ENCODE measurements at places on chromosomes 3 and 15.

DNA sequence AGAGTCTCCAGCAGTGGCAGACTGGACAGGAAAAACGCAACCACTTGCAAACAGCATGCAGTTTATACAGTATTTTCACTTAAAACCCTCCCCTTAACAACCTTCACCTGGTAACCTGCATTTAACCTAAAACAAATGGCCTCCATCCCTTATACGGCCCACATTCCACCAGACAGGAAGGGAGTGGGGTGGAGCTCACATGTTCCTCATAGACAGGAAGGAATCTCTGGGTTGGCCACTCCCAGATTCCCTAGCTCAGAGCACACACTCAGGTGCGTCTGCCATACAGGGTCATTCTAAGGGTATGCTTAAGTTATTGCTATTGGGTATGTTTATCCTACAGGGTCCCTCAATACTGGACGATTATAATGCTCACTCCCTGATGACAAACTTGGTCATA, 16.8 kb upstream of the ABHD2 start:
- peak; percentile 48 for DNase-seq

DNA sequence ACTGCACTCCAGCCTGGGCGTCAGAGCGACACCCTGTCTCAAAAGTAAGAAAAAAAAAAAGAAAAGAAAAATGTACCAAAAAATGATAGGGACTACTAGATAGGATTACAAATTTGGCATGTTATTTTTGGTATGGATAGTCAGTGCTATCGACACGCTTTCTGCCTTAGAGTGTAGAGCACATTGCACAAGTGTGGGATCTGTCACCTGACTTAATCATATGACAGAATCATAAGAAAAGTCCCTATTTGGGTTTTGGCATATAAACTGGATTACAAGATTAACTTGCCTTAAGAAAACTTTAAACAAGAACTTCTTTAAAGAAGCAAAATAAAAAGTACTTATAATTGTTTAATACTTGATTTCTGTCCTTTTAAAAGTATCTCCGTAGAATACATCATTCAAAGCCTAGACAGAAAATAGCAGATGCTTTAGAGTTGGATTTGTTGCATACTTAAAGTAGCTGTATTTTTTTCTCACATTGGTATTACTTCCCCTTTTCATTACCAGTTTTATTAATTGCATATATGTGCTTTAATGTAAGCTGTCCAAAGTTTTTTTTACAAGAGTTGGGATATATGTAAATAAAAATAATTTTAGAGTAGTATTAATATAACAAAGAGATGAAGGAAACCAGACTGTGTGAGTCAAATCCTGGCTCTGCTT, 7.8 kb downstream of the ATP6V1A start:
- no peak for DNase-seq

- no peak for DNase-seq
These were observed 25.5 kb downstream of the PGPEP1L start for GRCh38 chr15:98981851-98982722.

- no peak for DNase-seq
These were observed 259.9 kb downstream of the IL20RB start for GRCh38 chr3:137217733-137218132.

- DNase-seq: no peak
These were observed 34.9 kb downstream of the VIPR1 start for GRCh38 chr3:42537350-42537749.

DNA sequence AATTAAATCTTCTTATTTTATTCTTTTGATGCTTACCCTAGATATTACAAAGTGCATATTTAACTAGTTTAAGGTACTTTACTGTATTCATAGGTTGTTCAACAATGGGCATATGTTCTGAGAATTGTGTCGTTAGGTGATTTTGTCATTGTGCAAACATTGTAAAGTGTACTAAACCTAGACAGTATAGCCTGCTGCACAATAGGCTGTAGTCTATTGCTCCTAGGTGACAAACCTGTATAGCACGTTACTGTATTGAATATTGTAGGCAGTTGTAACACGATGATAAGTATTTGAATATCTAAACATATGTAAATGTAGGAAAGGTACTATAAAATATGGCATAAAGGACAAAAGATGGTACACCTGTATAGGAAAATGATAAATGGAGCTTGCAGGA, 100.7 kb downstream of the CACNA2D3 start:
- no peak for DNase-seq

GRCh38 chr15:100186366-100186765, 155.4 kb downstream of the ADAMTS17 start:
- no peak for DNase-seq

DNA sequence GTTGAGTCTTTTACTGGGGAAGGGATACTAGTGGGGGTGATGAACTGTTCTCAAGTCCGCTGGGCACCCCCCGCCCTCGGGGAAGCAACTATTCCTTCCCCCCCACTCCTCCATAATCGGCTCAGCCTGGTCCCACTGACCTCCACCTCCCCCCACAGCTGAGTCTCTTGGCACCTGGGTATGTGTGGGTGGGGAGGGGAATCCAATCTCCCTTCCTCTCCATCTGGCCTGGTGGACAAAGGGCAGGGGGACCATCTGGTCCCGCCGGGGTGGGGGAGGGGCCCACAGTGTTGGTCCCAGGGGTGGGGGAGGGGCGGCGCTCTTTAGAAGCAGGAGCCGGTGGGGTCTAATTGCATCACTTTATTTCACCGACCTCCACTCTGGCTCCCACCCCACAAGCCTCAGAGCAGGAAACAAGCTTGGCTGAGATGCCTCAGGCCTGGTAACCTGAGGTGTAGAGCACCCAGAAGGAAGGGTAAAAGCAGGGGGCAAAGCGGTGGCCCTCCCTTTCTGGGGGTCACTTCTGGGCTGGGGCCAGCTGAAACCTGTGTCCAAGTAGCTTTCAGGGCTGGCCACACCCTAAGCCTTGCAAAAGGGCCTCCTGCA, 1.0 kb upstream of the PCBP4 start:
- DNase-seq: no peak

- DNase-seq: no peak
These were observed 116.1 kb downstream of the PCCB start for GRCh38 chr3:136366289-136366688.

DNA sequence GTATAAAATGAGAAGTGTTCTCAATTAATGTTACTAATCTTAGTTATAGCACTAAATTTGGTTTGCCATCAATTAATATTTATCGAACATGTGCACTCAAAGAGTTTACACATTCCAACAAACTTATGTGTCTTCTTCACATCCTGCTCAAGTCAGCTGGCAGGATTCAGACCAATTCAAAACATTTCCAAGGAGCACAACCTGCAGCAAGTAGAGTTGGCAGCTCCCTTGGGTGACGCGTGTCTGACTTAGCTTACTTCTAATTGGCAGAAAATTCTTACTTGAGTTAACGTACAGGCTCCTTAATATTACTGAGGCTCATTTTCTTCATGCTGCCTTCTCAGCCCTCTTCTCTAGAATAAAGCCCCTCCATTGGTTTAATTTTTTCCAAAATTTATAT, 110.4 kb upstream of the PFN2 start:
- no peak for DNase-seq

DNA sequence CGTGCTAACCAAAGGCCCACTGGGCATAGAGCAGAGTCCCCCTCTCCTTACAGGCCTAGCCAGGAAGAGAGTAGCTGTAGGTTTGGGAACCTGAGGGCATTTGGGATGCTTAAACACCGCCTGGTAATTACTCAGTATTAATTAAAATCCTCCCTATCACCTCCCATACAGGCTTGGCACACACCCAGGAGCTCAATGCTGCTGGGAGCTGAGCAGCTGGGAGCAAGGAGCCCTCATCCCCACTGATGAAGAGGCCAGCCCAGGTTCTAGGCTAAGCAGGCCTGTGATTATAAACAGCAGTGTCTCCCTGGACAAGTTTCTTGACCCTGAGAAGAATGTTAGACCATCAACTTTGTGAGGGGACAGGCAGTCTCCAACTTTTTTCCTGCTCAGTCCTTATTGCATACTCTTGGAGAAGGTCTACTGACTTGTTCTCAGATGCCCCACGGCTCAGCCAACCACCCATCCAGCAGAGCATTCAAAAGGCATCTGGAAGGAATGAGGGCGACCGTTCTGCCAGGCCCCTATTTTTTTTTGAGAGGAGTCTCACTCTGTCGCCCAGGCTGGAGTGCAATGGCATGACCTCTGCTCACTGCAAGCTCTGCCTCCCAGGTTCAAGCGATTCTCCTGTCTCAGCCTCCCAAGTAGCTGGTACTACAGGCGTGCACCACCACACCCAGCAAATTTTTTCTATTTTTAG, 1.3 kb upstream of the PRKAR2A start:
- no peak for DNase-seq

GRCh38 chr3:83514130-83514914, 1444.5 kb upstream of the CADM2 start:
- DNase-seq: no peak

GRCh38 chr3:143412084-143412483, 292.5 kb downstream of the CHST2 start:
- DNase-seq: no peak

DNA sequence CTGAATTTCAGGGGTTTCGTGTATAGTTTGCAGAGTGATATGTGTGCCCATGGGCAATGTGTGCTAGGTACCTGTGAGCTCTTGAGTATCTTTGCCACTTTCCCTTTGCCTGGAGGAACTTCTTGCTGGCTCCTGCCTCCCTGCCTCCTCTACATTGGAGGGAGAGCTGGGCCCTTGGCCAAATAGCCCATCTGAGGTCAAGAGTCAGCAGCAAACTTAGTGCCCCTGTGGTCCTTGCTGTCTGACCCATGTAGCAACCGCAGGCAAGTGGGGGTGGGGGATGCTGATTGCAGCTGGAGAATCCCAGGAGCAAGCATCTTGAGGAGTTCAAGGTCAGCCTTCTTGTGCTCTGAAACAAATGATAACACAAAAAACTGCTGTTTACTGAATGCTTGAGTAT, 5.4 kb upstream of the TBC1D21 start:
- DNase-seq: no peak

DNA sequence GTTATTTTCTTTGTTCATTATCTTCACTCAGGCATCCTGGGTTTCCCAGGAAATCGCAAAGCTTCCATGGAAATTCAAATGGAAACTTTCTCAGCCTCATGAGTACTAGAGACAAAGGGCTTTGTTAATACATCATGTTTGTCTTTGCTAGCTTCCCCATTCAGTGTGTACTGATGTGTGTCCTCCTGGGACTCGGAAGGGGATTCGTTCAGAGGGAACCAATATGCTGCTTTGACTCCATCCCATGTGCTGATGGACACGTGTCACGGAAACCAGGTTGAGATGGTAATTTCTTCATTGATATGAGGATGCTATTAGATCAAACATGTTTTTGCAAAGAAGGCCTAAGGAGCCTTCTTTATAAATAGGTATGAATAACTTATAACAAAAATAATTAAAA, 87.0 kb upstream of the KCNAB1 start:
- DNase-seq: no peak

DNA sequence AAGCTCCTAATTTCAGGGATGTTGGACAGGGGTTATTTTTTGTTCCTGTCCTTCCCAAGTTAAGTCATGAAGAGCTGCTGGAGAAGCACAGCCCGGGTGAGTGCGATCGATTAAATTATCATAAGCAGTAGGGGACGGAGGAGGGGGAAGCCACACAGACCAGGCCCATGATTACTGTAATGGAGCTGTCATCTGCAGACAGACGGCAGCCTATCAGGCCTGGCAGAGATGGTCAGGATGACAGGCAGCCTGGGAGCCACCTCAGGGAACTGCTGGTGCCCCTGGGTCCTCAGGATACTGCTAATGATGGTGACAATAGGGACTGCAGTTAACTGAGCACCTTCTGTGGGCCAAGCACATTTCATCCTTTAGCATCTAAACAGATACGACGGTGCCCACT, 147.7 kb downstream of the RAB11A start:
- DNase-seq: no peak
